Hematopoietic multipotent progenitor cell treated with erythropoietin and hydrocortisone succinate and interleukin-3 and kit ligand, for 8 days (in vitro differentiated cells): ENCODE measurements at places on chromosomes 7 and 10.

- no peak for DNase-seq
These were observed 54.6 kb downstream of the AGMO start for GRCh38 chr7:15507171-15507570.

DNA sequence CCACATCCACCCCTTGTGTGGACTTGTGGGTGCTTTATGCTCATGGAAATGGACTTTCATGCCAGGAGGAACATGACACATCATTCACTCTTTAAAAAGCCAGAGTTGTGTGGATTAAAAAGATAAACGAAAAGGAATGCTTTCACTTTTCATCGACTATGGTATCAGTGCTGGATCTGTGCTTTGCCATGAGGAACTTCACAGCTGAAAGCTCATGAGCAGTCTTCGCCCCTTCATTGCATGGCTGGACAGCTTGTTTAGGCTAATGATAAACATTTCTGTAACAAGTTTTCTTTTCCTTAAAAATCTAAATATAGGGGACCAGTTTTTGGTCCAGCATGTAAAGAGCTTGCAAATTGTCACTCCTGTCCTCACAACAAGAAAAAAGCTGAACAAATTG, 173.6 kb upstream of the NPS start:
- DNase-seq: no peak

GRCh38 chr7:155995183-155995612, 182.9 kb upstream of the SHH start:
- peak; percentile 2 for DNase-seq

DNA sequence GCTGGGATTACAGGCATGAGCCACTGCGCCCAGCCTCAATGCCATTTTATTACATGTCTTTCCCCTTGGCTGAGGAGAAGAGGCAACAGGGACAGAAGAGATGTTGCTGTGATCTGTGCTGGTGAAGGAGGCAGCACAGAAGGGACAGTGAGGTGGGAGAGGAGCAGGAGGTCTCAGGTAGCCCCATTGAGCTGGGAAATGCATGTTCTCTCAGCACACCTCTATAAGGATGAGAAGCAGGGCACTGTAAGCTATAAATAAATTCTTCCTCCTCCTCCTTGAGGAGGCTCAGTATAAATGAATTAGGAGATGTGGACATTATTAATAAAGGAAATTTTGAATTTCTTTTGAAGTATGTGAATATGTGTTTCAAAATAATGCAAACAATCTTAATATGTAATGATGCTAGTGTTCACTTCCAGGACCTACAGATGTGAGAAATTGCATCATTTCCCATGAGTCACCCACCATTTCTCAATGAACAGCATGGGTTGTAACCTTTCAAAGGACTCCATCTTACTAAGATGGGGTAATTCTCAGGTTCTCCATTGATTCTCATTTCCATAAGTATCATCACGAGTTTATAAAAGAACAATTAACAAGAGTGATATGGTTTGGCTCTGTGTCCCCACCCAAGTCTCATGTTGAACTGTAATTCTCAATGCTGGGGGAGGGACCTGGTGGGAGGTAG, 88.9 kb upstream of the ODAD2 start:
- DNase-seq: no peak

DNA sequence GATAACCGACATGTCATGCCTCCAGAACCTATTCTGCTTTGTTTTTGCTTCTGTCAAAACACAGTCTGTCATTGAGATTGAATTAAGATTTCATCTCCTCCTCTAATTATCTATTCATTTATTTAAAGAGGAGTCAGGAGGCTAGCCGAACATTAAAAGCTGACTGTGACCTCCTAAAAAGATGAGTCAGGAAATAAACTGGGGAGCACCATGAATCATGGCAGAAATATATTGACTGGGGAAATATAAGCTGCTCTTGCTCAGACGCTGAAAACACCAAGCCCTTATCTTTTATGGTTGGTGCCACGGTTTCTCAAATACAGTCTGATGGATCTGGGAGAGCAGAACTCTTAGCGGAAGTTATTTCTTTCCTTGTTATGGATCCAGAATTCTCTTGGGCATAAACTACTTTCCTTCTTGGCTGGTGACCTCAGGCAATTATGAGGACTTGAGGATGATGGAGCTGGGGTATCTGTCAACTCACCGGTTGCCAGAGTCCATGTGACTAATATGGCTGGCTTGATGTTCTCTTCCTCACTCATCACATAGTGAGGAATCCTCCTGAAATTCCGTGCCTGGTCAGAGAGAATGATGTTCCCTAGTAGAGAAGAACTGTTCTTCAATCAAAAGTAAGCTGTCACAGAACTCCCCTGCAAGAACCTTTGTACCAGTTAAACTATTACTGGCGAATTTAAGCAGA, 307.6 kb upstream of the PHYHIPL start:
- DNase-seq: no peak
